ENCODE measurements at places on chromosomes 11 and 22. TPM values are rescaled to one million over a fixed set of nuclear protein-coding genes. Genes with fewer than 3 reads are reported as not detected.

Gene POU2AF1
- polyA plus RNA-seq = 0.09 TPM

Gene LRRC4C
- not detected for polyA plus RNA-seq

GRCh38 chr22:26892166-26893041, 235.0 kb downstream of the MIAT start:
- H3K4me3 ChIP-seq = no peak overlapping the region
- no peak for DNase-seq
- H3K27me3 ChIP-seq = peaks cover 4% of the 10 kb centered on the region
- H3K27ac ChIP-seq = no peak overlapping the region
- H3K36me3 ChIP-seq = no peaks in the 10 kb centered on the region
- H3K4me1 ChIP-seq = no peaks in the 10 kb centered on the region

GRCh38 chr11:45942381-45942780, 19.9 kb downstream of the LARGE2 start:
- H3K27me3 ChIP-seq = no peaks in the 10 kb centered on the region
- no peaks in the 10 kb centered on the region for H3K4me1 ChIP-seq

DNA sequence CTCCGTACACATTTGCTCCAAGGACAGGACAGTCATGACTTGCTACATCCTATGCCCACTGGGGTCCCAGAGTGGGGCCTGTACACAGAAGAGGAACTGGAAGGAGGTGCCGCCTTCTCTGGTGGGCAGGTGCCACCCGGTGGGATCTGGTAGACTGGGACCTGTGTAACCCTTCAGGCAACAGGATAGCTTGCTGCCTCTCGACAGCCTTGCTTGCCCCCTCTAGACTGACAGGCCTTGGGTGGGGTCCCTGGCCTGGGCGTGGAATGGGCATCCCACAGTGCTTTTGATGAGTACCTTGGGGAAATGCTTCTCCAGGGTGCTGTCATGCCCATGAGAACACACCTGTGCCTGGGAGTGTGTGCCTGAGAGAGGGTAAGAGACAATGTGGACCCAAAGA, 15.8 kb downstream of the SHANK3 start:
- DNase-seq = no peak
- H3K36me3 ChIP-seq = no peaks in the 10 kb centered on the region
- H3K4me1 ChIP-seq = no peaks in the 10 kb centered on the region
- peaks cover 5% of the 10 kb centered on the region for H3K27me3 ChIP-seq
- H3K27ac ChIP-seq = no peak overlapping the region
- no peak overlapping the region for H3K4me3 ChIP-seq

Gene MYOD1
- polyA plus RNA-seq = not detected

DNA sequence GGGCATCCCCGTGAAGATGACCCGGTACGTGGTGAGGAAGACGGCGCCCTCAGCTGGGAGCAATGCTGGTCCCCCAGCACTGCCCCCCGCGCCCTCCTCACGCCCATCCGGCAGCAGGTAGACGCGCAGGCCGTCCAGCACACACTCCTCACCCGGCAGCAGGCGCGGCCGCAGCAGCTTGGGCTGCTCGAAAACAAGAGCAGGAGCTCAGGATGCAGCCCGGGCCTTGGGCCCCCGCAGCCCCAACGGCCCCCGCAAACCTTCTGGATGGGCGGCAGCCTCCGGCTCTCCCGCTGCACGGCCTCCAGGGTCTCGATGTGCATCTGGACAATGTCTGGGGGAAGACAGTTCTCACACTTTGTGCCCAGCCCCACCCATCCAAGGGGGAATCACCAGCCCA, 13.3 kb downstream of the SBF1 start:
- peaks cover 1% of the 10 kb centered on the region for H3K4me1 ChIP-seq
- peaks cover 5% of the 10 kb centered on the region for H3K27me3 ChIP-seq
- no peak overlapping the region for H3K4me3 ChIP-seq

- no peak overlapping the region for H3K27ac ChIP-seq
- H3K27me3 ChIP-seq = peaks cover 4% of the 10 kb centered on the region
- no peak for DNase-seq
Observed at GRCh38 chr11:117417856-117418255, 90.2 kb downstream of the CEP164 start.

- no peak overlapping the region for H3K27ac ChIP-seq
- no peak overlapping the region for H3K4me3 ChIP-seq
Observed at GRCh38 chr22:21915624-21916308, 36.9 kb downstream of the PPM1F start.

DNA sequence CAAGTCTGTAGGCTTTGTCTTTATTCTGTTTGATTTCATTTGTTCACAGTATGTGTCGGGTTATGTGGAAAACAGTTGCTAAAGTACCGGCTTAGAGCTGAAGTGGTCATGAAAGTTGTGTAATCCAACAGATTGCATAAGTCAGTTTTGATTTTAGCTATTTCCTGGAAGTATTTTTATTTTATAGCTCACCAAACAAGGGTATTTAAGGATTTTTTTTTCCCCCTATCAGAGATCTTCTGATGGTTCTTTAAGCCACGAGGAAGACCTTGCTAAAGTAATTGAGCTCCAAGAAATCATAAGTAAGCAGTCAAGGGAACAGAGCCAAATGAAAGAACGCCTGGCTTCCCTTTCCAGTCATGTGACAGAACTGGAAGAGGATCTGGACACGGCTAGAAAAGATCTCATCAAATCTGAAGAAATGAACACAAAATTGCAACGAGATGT, 55.9 kb downstream of the PPFIA1 start:
- no peak overlapping the region for H3K4me3 ChIP-seq
- no peak overlapping the region for H3K27ac ChIP-seq
- peaks cover 48% of the 10 kb centered on the region for H3K36me3 ChIP-seq

Gene OR51E2
- polyA plus RNA-seq = not detected

DNA sequence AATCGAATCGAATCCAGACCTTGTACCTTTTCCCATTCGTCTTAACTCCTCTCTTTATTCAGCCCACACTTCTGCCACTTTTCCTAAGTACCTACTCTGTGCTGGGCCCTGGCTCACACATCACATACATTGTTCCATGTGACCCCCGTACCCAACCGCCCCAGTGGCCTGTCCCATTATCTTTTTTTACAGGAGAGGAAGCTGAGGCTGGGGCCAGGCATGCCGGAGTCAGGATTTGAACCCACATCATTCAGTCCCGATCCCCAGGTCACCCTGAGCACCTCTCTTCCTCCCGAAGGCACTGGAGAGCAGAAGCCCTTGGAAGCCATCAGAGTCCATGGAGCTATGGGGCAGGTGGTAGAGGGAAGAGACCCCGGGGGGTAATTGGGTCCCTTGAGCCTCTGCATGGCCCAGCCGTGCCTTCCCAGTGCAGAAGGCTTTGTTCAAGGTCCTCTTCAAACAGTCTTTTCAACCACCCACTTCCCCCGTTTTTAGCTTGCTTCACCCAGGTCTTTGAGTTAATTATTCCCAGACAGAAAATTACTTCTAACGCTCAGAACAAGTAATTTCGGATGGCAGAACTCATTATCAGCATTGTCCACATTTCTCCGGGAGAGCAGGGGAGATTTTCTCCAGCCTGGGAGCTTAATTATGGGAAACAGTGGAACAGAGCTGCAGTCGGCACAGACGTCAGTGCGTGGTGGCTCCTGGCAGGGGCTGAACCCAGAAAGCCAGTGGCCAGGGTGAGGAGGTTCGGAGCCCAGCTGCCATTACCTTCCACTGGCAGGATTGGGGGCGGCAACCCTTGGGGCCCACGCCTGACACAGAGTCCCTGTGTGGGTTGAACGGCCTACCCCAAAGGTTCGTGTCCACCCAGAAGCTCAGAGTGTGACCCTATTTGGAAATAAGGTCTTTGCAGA, 82.4 kb upstream of the RTL6 start:
- no peak overlapping the region for H3K4me3 ChIP-seq
- H3K36me3 ChIP-seq = no peaks in the 10 kb centered on the region
- no peak overlapping the region for H3K27ac ChIP-seq

DNA sequence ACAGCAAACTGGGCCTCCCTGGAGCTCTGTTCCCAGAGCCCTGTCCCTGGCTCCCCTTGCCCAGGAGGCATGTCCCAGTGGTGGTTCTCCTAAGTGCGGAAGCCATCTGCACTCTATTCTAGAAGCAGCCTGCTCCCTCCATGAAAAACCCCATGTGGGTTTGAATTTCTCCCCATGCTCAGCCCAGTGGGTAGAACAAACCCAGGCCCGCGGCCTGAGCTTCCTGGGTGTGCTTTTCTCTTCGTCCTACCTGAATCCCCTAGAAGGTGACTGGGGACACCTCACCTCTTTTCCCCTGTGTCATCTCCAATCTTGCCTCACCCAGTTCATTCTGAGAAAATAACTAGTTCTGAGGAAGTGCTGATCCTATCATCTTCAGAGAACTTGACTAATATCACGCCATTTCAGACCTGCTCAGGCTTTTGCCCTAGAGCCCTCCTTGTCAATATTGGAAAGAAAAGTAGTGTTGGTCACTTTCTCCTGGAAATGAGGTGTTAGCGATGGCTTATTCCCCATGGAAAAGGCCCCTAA, 15.9 kb downstream of the IL10RA start:
- peaks cover 37% of the 10 kb centered on the region for H3K36me3 ChIP-seq
- DNase-seq = no peak
- peak overlapping the region; percentile 97 for H3K27ac ChIP-seq
- peak overlapping the region; percentile 80 for H3K4me3 ChIP-seq
- H3K4me1 ChIP-seq = peaks cover 95% of the 10 kb centered on the region

Gene TRIM49
- not detected for polyA plus RNA-seq

- DNase-seq = peak; percentile 27
- no peaks in the 10 kb centered on the region for H3K27me3 ChIP-seq
- H3K4me3 ChIP-seq = peak overlapping the region; percentile 85
- H3K36me3 ChIP-seq = peaks cover 8% of the 10 kb centered on the region
- peaks cover 65% of the 10 kb centered on the region for H3K4me1 ChIP-seq
Observed at GRCh38 chr11:66080055-66080817, 10.2 kb downstream of the PACS1 start.

DNA sequence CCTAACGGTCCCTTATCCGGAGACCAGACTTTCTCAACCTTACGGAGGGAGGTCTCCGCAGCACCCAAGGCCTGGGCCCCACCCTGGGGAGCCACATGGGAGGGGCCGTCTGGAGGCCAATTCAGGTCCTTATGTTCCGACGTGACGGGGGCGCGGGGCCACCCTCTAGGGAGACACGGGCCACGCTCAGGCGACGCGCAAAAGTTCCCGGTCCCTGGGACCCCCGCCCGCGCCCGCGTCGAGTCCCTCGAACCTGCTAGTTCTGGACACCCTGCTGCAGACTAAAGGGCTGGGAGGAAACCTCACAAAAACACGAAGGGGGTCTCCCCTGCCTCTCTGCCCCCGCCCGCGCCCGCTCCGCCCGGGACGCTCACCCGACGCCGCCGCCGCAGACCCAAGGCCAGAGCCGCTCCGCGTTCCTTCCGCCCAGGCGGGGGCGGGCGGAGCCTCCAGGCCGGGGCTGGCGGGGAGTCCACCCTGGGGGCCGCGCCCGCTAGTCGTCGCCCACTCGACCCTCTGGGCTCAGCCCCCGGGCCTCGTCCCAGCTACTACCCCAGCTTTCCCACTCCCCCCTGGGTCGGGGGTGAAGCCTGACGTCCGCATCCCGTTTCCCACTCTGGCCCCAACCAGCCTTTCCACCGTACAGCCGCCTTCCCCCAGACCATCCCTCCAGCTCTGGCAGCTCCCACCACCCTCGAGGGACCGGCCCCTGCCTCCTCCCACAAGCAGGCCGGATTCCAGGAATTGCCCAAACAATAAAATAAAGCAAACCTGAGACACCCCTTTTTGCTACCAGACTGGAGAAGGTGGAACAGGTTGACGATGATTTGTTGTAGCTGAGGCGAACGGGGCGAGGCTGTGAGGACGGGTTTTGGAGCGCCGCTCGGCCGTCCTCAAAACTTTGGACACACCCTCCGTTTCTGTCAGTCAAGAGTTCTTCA, 2.7 kb downstream of the RNH1 start:
- peaks cover 12% of the 10 kb centered on the region for H3K27me3 ChIP-seq
- peak overlapping the region; percentile 55 for H3K27ac ChIP-seq
- peak overlapping the region; percentile 62 for H3K4me3 ChIP-seq

Gene PGR
- not detected for polyA plus RNA-seq

- H3K27ac ChIP-seq = peak overlapping the region; percentile 63
- DNase-seq = no peak
- peaks cover 40% of the 10 kb centered on the region for H3K4me1 ChIP-seq
- H3K27me3 ChIP-seq = no peaks in the 10 kb centered on the region
- H3K4me3 ChIP-seq = no peak overlapping the region
Observed at GRCh38 chr22:42961810-42962209, 53.1 kb downstream of the PACSIN2 start.

Gene ST14
- 0.54 TPM for polyA plus RNA-seq

Gene PTGDR2
- polyA plus RNA-seq = 0.49 TPM

- no peak overlapping the region for H3K4me3 ChIP-seq
- peaks cover 1% of the 10 kb centered on the region for H3K27me3 ChIP-seq
- no peak overlapping the region for H3K27ac ChIP-seq
- no peaks in the 10 kb centered on the region for H3K36me3 ChIP-seq
- H3K4me1 ChIP-seq = no peaks in the 10 kb centered on the region
Observed at GRCh38 chr22:36901411-36902142, 11.9 kb upstream of the CSF2RB start.

DNA sequence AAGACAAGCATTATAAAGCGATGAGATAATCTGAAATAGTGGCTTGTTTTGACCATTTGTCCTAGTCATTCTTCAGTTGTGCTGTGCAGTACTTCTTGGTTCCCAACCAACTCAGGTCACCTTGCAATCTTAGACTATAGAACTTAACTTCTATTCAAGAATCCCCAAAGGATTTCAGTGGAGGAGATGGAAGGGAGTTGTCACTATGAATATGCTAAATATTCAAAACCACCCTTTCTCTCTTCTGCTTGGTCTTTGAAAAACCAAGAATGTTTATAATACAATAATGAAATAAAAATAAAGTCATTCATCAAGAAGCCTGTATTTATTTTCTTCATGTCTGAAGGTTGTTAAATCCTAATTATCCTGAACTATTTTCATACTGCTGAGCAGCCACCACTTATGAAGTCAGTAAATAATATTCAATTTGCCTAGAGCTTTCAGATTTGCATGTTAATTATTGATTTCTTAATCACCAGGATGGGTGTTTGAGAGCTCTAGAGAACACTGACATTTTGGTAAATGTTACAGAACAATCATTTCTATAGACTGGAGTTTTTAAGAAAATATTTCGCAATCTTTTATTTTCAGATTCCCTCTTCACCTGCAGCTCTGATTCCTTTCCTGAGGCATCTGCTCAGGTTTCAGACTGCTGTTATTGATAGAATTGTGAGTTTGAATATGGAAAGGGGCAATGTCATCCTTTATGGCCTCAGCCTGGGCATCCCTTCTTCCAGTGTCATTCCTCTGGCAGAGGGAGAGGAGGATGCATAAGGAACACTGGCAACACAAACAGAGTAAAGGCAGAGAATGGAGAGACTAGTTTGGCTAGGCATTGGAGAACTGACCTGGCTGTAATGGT, 91.5 kb upstream of the USP47 start:
- no peak overlapping the region for H3K4me3 ChIP-seq
- no peak overlapping the region for H3K27ac ChIP-seq
- no peaks in the 10 kb centered on the region for H3K4me1 ChIP-seq
- DNase-seq = no peak

- H3K27ac ChIP-seq = no peak overlapping the region
- no peak overlapping the region for H3K4me3 ChIP-seq
- H3K4me1 ChIP-seq = no peaks in the 10 kb centered on the region
- H3K27me3 ChIP-seq = peaks cover 9% of the 10 kb centered on the region
Observed at GRCh38 chr11:11359611-11360010, 6.6 kb upstream of the CSNK2A3 start.

- no peak overlapping the region for H3K27ac ChIP-seq
- H3K27me3 ChIP-seq = peaks cover 11% of the 10 kb centered on the region
- H3K4me3 ChIP-seq = no peak overlapping the region
Observed at GRCh38 chr22:25816522-25817059, 74.6 kb downstream of the MYO18B start.
